ENCODE measurements at places on chromosomes 3 and 15.

GRCh38 chr3:130850044-130850797 is 43.7 kb upstream of the ATP2C1 start:
- peak; percentile 96 for DNase-seq

GRCh38 chr3:150348500-150348899 is 59.6 kb upstream of the TSC22D2 start:
- DNase-seq, result no peak

- DNase-seq, result no peak
Measured at GRCh38 chr15:27628486-27628885, 470.6 kb downstream of the OCA2 start.

DNA sequence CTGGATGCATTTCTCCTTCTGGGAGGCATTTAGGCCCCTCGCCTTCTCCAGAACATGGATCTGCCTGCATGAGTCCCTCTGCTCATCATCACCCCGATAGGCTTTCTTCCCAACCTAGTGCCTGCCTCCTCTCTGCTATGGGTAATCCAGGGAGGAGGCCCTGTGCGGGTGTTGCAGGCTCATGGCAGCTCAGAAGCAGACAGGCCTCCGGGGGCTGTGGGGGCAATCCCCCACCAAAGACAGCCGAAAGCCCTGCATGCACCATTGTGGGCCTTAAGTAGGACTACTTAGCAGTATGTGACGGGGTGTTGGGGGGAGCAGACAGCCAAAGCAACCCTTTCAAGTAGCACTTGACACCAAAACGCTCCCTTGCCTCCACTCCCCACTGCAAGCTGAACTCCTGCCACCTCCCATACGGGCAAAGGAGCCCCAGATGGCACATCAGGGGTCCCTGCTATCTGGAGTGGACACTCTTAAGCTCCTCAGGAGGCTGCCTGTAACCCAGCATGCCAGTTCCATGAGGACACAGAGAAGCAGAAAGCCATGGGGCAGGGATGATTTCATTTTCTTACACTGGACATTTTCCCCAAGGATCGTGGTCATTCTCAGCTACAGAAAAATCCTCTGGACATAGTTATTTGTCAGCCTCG is 98.8 kb upstream of the HACD2 start:
- no peak for DNase-seq

- peak; percentile 93 for DNase-seq
Measured at GRCh38 chr15:41661518-41662225, 1.5 kb downstream of the MGA start.

- peak; percentile 71 for DNase-seq
Measured at GRCh38 chr3:138944929-138945708, 1.8 kb downstream of the FOXL2 start.

- no peak for DNase-seq
Measured at GRCh38 chr3:124174476-124174875, 182.6 kb upstream of the ROPN1 start.

- no peak for DNase-seq
Measured at GRCh38 chr3:195767792-195768191, 43.9 kb downstream of the MUC4 start.

DNA sequence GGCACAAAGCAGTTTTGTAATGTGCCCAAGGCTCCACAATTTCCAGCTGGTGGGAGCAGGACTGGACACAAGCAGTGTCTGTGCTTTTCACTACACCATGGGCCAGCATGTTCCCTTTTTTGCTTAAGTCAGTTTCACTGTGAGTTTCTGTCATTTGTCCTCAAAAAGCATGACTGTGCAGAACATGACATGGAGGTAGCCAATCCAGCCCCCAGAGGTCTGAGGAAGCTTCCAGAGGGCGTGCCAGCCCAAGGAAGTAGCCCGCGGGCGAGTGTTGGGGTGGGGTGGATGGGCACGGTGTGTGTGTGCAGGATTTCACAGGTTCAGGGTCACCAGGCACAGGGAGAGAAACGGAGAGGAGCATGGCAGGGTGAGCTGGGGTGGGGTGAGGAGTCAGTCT is 8.0 kb upstream of the EEFSEC start:
- DNase-seq, result peak; percentile 46

GRCh38 chr15:98875309-98875708 is 132.3 kb downstream of the PGPEP1L start:
- DNase-seq, result peak; percentile 52

DNA sequence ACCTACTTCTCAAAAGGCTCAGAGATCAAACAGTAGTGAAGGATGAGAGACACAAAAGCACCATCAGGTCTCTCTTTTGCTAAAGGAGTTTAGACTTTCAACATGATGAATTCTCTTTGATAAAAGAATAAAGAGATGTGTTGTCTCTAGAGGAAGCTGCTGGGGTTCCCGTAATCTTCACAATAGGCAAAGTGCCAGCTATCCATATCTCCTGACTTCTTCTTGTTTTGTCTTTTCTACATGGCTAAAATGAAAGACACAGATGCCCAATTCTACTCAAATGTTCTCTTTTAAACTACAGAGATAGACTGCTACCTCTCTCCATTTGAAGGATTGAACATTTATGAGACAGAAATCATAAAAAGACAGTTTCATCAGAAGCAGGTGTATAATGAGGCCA is 38.4 kb upstream of the TUSC7 start:
- no peak for DNase-seq

- DNase-seq, result no peak
Measured at GRCh38 chr15:38874464-38874863, 309.9 kb upstream of the RASGRP1 start.

DNA sequence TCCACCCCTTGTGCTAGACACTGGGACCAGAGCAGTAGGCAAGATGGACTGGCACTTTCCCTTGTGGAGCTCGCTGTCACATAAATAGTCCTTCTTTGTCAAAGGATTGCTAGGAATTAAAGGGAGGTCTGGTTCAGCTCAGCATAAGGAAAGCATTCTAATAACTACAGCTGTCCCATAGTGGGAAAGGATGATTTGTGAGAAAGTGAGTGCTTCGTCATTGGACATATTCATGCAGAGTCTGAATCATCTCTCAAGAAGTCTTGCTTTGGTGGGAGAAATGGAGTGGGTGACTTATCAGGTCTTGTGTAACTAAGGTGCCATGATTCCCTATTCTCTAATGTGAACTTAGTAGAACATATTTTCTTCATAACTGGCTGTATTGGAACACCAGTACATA is 14.7 kb downstream of the PPARG start:
- peak; percentile 24 for DNase-seq

DNA sequence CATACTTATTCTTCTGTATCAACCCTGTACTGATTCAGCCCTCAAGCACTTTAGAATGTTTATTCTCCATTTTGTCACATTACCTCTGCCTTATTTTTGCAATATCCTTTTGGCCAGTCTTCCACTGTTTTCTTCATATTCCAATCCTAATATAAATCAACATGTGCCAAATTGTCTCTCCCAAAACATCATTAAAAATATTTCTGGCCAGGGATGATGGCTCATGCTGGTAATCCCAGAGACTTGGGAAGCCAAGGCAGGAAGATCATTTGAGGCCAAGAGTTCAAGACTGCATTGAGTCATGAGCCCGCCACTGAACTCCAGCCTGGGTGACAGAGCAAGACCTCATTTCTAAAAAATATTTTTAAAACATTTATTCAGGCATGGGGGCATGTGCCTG is 641.4 kb upstream of the CBLB start:
- DNase-seq, result no peak

DNA sequence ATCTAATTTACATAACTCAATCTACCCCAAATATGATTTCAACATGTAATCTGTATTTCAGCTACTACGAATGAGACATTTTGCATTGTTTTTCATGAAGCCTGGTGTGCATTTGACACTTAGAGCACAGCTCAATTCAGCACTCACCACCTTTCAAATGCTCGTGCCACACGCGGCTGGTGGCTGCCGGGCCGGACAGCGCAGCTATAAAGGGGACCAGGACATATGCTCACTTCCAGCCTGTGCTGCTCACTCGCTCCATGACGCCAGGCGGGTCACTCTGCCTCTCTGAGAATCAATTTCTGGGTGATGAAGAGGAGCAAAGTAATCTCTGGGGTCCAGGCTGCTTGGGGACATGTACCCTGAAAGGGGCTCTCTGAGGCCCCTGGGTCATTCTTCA is 93.1 kb downstream of the WNT7A start:
- DNase-seq, result no peak

DNA sequence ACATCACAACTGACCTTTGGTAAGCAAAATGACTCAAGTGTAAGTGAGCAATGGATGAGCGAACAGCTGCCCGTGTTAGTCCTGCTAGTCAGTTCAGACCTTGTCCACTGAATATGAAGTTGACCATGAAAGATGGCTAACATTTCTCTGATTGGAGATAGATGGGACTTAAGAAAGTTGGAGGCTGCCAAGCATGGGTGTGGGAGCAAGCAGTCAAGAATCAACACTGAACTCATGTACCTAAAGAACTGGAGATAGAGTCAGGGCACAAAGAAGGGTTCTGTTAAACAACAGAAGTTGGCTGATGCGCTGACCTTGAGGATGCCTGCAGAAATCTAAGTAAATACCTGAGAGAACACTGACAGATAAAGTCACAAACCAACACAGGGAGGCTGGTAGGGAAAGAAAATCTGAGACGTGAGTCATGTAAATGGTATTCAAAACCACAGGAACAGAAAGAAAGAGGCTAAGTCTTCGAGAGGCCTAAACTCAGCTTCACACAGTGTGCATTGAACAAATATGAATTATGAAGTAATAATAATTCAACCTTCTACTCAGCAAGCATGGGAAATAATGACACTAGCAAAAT is 30.7 kb upstream of the ANPEP start:
- no peak for DNase-seq

- DNase-seq, result peak; percentile 44
Measured at GRCh38 chr3:43180694-43181093, 74.8 kb upstream of the POMGNT2 start.

- no peak for DNase-seq
Measured at GRCh38 chr3:196942915-196943277, 568 bp upstream of the NCBP2 start.

Measured in NB4 (cell line).